ENCODE measurements at places on chromosomes 12 and 14.
A peak's percentile ranks its signal among the peaks of the same experiment; 100 is the strongest.

GRCh38 chr12:116629480-116629879, 70.3 kb downstream of the MAP1LC3B2 start:
- no peak for DNase-seq

DNA sequence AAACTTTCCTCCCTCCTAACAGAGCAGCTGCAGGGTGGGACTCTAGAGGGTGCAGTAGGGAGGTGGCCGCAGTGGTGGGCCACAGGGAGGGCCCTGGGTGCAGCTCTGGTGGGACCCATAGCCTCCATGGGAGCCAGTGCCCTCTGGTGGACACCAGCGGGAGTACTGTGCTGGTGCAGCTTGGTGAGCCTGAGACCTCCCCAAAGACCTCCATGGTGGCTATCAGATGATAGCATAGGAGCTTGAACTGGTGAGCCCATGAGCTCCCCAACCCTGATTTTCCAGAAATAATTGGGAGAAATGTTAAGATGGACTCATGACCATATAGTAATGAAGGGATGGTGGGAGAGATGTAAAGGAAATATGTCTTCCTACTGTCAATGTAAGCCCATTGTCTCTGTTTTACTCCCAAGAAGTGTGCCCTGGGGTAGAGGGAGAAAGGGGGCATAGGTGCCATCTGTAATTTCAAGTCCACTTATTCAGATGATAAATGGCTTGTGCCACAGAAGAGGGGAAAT, 98.7 kb downstream of the GAS2L3 start:
- DNase-seq, result no peak

GRCh38 chr14:38090506-38090905, 117.2 kb upstream of the SSTR1 start:
- no peak for DNase-seq

DNA sequence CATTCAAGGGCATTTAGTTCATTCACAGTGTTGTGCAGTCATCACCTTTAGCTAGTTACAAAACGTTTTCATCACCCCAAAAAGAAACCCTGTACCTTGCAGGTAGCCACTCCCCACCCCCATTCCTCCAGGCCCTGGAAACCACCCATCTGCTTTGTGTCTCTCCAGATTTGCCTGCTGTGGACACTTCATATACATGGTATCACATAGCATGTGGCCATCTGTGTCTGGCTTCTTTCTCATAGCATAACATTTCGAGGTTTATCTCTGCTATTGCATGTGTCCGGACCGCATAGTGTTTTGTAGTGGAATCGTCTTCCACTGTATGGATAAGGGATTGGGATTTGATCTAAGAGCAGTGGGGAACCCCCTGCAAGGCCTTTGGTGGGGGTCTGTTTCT, 143.1 kb downstream of the AACS start:
- no peak for DNase-seq

DNA sequence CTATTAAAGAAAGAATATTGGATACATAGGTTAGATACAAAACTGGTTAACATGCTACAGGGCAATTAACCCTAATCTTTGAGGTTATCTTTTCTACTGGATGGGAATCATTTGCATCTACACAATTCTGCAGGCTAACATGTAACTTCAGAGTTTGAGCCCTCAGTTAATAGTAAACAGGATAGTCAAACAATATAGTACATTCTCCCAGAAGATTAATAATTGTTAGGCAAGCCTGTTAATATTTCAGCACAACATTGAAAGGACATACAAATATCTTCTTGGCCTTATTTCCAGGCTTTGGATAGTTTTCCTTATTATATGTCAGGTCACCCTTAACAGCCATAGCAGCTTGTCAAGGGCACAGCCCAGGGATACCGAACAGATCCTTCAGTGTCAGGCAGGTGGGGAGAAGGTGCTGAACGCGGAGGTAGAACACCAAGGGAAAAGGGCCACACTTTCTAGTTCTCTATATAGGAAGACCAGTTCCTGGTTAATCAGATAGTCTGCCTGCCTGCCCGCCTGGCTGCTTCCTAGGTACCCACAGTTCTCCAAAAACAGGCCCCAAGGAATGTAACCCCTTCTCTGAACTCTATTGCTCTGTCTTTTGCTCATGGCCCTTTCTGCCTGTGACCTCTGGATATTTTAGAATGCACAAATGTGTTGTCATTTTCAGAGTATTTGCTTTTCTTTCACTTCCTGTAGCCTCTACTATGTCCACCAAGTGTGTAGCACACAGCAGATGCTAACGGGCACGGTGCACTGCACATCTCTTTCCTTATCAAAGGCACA, 256.0 kb downstream of the PCNX1 start:
- no peak for DNase-seq

GRCh38 chr12:19185262-19185929, 55.9 kb downstream of the PLEKHA5 start:
- DNase-seq, result no peak

DNA sequence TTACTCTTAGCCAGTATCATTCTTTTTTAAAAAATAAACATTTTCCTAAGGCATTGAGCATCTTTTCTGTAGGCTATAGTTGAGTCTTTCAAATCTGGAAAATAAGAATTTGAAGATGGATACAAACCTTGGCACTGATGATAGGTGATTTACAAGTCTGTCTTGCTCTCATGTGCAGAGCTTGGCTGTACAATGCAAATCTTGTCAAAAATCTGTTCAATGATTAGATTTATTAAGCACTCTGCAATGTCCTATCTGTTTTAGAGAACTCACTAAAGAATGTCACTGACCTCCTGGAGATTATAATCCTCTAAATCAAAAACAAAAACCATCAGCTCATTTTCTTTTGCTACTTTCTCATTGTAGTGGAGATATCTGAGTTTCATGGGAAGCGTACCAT, 42.8 kb upstream of the AMIGO2 start:
- no peak for DNase-seq

DNA sequence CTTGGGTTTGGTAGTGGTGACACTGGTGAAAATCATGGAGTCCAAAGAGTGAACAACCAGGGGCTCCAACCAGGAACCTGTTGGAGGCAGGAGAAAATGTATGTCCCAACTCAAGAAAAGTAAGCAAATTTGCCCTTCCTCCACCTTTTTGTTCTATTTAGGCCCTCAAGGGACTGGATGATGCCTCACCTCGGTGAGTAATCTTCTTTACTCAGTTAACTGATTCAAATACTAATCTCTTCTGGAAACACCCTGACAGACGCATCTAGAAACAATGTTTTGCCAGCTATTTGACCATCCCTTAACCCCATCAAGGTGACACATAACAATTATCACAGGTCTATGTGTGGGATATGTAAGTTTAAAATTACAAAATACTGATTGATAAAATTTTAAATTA, 272.4 kb upstream of the FOXG1 start:
- DNase-seq, result no peak

DNA sequence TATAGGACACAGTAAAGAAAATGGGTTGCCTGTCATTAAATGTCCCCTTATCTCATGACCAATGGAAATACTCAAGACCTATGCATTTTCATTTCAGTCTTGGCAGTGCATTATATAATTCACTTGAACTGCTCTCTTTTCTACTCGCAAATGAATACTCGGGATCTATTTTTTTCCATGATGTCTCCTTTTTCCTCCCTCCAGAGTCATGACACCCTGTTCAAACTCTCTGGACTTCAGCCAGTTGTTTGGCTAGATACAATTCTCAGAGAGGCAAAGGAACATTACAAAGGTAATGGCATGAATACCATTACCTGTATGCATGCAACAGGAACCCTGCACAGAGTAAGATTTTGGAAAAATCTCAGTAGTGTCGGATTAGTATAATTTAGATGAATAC, 130.9 kb downstream of the GPR135 start:
- no peak for DNase-seq

GRCh38 chr14:22614240-22614799, 16.2 kb downstream of the ABHD4 start:
- no peak for DNase-seq

DNA sequence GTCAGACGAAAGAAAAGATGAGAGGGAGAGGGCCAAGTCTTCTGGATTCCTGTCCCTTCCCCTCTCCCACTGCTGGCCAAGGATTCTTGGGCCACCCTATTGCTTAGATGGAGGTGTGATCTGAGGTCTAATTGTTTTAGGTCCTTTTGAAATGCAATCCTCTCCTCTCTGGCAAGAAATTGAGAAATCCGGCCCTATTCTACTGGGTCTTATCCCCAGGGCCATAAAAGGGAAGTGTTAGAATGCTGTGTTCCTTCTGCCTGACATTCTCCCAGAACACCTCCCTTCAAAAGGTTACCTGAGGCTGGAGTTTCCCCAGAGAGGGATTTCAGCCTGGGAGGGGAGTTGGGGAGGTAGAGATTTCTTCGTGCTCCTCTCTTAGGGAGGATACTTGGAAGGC, 4.4 kb downstream of the WNT5B start:
- DNase-seq, result no peak

DNA sequence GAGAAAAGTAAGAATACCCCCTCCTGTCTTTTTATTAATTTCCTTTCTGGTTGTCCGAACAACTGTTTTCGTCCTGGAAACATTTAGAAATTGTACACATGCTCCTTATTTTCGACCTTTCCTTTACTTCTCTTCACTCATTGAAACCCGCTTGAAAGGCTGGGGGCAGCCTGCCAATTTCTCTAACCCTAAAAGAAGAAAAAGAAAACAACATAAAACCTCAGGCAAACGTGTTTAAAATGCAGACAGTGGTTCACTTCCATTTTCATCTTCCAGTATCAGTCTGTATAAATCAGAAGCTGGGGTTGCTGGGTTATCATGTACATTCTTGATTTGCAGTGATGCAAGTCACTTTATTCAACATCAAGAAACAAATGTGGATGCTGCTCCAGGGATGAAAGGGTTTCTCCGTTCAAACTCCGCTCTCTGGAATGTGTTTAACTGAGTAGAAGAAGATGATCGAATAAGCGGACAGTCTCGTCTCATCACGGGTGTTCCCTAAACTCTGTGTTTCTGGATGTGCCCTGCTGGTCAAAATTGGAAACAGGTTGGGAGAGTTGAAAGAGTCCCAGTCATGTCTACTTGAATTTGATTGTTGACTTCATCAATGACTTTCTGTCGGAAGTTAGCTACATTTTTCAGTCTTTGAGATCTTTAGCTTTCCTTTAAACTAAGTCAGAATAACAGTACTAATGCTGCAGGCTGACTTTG, 1042.2 kb downstream of the BCL11B start:
- no peak for DNase-seq

DNA sequence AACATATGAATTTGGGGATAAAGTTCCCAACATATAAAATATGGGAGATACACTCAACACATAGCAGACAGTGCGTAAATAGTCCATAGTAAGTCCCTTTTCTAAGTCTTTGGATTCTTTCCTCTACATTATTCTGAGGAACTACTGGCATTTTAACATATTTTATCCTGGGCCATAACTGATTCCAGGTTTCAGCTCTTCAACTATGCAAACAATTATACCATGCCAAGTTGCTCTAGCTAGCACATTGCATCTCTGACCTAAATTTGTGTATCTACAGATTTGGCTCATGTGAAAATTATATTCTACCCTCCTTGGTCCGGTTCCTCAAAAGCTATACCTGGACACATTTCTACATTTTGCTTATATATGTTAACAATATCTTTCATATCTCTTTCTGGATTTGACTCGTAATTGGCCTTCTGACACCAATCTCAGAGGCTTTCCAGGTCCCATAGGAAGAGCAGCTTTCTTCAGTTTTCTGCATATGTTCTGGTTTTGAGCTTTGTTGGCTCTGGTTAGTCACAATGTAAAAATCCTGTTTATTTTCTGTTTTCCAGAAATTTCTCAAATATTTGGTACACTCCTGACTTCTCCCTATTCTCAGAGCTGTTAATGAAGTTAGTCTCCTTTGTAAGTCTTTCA, 305.4 kb downstream of the BMP4 start:
- DNase-seq, result no peak

DNA sequence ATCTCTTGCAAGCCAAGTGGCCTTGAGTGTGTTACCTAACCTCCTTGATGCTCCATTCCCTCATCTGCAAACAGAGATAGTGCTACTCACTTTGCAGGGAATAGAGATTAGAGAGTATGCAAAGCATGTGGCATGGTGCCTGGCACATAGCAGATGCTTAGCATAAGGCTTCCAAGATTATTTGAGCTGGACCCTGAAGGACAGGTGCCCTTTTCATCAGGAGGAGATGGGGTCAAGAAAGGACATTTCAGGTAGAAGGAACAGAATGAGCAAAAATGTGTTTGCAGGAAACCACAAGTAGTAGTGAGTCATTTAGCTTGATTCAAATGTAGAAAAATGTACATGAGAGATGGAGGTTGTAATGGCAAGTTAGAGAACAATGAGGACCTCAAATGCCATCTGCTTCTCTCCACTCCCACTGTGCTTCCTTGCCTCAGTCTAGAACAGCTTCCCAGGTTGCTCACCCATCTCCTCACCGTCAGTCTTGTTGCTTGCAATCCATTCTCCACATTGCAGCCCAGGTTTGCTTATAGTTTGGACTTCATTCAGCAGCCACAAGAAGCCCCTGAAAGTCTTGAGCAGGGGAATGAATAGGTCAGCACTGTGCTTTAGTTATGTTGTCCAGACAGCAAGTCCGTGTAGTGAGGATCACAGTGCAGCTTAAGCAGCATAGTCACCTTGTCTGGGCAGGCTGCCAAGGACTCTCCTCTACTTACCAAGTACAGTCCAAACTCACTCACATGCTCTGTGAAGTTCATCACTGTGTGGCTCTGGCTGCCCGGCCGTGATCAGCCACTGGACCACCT, 536.3 kb upstream of the CCDC196 start:
- DNase-seq, result no peak

- DNase-seq, result no peak
Measured at GRCh38 chr12:56634837-56635791, 5.0 kb upstream of the BAZ2A start.

DNA sequence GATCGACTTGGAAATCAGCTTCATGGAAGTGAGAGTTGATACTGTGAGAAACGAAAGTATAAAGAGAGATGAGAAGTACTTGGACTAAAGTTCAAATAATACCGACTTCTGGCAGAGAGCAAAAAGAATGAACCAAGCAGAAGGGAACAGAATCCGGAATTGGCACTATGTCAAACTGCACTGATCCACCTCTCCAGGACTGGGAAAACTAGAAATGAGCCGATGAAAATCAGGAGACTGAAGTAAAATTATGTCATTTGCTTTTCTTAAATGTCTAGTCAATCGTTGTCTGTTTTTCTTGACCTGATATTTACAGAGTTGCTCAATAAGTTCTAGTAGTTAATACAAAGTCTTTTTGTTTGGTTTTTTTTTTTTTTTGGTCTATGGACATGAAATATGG, 163.0 kb upstream of the FOXG1 start:
- peak; percentile 36 for DNase-seq

DNA sequence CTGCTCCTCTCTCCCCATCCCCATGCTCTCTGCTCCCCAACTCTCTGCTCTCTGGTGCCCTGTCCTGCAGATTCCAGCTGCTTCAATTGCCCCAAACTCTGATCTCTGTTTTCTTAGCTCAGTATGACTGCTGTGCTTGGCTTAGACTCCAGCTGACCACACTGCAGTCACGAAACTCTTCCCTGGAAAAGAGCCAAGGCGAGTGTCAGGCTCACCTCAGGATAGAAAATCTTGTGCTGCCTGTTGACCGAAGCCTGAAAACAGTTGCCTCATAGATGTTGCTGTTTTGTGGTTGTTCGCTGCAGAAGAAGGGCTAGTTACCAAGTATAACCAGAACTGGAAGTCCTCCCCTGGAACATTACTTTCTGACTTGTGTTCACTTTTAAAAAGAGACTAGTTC, 6.7 kb upstream of the STON2 start:
- DNase-seq, result no peak

- DNase-seq, result no peak
Measured at GRCh38 chr12:57057067-57057751, 7.3 kb upstream of the MYO1A start.

GRCh38 chr14:101877766-101878165, 86.6 kb upstream of the DYNC1H1 start:
- no peak for DNase-seq

GRCh38 chr12:101019667-101020066, 190.4 kb downstream of the SLC5A8 start:
- DNase-seq, result no peak

- DNase-seq, result no peak
Measured at GRCh38 chr12:90098132-90098779, 389.6 kb upstream of the ATP2B1 start.
